ENCODE measurements at places on chromosomes 5 and 9.

- no peak for DNase-seq
Measured at GRCh38 chr5:143233031-143233430, 170.5 kb downstream of the NR3C1 start.

DNA sequence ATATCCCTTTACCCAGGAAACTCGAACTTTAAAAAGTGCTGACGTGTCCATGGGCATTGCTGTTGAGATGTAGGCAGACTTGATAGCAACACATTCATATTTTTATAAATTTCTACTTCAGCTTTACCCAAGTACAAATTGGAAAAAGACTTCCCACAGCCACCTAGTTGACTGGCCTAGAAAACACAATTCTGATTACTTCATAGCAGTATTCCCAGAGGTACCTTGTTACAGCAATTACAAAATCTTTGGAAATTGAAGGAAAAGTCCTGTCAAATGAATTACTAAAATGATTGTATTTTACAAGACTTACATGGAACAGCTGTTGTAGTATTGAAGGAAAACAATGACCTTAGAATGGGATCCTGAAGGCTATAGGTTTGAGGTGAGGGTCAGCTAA, 130.7 kb upstream of the NREP start:
- no peak for DNase-seq

DNA sequence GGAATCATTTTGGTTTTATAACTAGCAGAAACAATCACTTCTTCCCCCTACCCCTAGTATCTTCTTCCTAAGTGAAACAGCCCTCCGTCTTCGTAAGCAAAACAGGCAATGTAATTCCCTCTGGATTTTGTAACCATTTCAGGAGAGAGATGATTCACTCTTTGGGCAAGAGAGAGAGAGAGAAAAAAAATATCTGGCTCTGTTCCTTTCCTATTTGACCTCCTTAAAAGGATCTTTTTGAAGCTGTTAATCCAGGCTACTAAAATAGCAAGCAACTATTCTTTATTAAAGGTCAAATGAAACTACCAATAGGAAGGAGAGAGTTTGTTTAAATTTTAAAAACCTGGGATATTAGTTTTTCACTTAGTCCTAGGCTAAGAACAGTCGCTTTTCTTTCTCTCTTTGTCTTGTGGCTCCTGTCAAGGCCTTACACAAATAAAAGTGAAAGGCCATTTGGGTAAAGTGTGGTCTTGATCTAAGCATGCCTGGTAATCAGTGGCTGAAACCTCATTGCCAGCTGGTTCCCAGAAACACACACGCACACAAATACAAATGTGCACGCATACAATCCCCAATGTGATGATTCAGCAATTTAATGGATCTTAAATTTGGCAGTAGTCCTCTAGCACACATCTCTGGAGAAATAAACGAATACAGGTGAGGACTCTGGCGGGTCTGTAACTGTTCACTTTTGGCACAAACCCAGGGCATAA, 70.2 kb downstream of the PRUNE2 start:
- no peak for DNase-seq

- no peak for DNase-seq
Measured at GRCh38 chr9:36008774-36009300, 27.9 kb upstream of the RECK start.

DNA sequence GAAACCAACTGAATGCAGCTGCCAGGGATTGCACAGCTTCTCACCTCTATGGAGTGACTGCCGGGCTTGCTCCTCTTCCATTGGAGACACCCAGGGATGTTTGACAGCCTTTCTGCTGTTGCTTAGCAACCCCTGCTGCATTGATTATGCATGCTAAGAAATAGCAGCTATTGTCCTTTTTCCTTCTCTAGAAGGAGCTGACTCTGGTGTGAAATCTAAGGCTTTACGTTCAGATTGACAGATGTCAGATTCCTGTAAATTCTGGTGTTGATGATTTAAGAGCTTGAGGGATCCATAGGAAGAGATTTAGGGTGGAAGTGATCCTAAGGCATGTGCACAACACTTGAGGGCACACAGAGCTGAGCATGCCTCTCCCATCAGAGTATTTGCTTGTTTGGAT, 267.7 kb downstream of the NTRK2 start:
- no peak for DNase-seq

GRCh38 chr5:56078278-56079156, 83.8 kb upstream of the IL6ST start:
- no peak for DNase-seq

GRCh38 chr5:103422756-103423155, 139.8 kb downstream of the NUDT12 start:
- DNase-seq: no peak

DNA sequence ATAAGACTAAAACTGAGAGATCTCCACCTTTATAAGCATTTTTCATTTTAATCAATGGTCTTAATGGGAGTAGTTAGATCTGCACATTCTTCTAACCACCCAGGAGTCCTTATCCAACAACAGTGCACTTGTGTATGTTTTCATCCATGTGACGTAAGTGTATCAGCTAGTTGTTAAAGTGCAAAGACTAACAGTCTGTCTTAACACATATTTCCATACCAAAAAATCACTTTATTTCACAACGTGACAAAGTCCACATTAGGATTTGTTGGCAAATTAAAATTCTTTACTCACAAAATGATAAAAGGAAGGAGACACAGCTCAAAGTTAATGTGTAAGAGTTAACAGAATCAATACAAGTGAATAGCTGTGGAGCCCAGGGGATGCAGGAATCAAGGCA, 1.9 kb upstream of the SMC2 start:
- no peak for DNase-seq

GRCh38 chr9:36337002-36337401, 63.1 kb downstream of the RNF38 start:
- DNase-seq: no peak
